ENCODE measurements at places on chromosomes 7 and 10.
A peak's percentile ranks its signal among the peaks of the same experiment; 100 is the strongest.

DNA sequence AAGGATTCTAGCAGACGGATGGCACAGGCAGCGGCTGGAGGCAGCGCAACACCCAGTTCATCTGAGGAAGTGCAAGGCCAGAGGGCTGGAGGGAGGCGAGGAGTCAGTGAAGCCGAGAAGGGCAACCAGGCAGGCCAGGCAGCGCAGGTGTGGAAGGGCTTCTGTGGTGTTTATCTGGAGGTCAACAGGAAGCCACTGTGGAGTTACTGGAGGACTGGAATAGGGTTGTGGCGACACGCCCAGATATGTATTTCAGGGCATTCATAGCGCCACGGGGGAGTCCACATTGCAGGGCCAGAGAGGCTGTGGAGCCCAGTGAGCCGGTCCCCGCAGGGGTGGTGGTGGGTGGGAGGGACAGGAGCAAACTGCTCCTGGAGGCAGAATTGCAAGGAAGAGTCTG is 150.6 kb downstream of the CDH23 start:
- DNase-seq, result no peak

DNA sequence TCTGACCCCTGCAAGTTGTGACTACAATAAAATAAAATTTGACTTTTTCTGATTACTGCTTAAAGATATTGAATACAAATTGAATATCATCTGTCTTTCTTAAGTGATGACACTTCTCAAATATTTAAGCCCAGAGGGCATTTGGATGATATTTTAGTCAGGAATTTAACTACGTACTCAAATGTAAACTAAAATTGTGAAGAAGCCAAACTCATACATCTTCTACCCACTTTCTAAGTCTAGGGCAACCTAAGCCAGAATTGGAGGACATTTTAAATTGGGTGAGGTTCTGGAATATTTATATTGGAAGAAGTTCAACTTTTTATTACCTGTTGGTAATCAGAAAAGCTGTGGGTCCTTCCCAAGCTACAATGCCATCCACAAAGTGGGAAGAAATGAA is 149.1 kb upstream of the WDR11 start:
- no peak for DNase-seq

DNA sequence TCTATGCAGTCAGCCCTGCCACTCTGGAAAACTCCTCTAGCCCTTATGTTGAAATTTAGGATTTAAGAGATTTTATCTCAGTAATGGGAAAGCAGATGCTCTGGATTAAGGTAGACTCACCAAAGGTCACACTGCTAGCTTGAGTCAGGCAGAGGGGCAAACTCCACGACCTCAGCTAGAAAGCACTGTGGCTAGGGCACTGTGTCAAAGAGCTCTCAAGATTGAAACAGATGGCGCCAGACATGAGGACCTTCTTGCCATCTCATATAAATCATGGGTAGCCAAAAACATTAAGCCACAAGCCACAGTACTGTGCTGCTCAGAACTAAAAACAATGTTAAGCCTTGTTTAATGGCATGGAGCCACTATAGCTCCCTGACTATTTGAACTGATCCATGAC is 188.7 kb downstream of the DNAJC1 start:
- no peak for DNase-seq

- DNase-seq, result peak; percentile 77
Observed at GRCh38 chr7:98559958-98560357, 57.1 kb upstream of the NPTX2 start.

- no peak for DNase-seq
Observed at GRCh38 chr7:156640949-156641485, 443 bp downstream of the RNF32 start.

GRCh38 chr10:30083934-30084333 is 24.5 kb upstream of the JCAD start:
- no peak for DNase-seq

DNA sequence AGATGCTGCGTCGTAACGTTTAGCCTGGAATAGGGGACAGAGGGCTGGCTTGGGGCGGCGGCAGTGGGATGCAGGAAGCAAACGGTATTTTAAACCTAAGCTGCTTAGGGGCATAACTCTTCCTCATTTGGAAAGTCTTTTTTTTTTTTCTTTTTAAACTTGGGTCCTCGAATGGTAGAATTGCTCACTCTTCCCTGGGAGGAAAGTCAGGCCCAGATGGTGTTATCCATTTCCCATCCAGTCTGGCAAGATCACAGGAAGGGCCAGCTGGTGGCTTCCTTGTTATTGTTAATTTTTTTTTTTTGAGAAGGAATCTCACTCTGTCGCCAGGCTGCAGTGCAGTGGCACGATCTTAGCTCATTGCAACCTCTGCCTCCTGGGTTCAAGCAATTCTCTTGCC is 56.6 kb downstream of the TMEM209 start:
- no peak for DNase-seq

- no peak for DNase-seq
Observed at GRCh38 chr7:41921453-41921981, 218.6 kb upstream of the INHBA start.

- DNase-seq, result no peak
Observed at GRCh38 chr10:62057850-62058249, 156.4 kb downstream of the ARID5B start.
